ENCODE measurements at places on chromosomes 2 and 18.

GRCh38 chr18:51654488-51655326 is 457.2 kb upstream of the MEX3C start:
- no peak for DNase-seq

DNA sequence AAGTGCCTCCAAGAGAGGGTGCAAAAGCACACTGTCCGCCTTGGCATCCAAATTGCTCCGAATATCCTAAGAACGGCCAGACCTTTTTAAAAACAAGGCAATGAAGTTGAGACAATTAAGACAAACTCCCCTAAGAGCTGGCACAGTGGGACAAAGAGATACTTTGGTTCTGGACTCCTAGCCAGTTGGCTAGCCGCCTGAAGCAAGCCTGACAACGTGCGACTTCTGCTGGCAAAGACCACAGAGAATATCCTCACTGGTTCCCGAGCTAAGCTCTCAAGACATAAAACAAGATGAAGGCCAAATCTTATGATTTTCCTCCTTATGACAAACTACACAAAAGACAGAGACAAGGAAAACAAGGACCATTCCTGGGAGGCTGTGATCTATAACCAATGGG is 32.7 kb downstream of the CHRNA1 start:
- no peak for DNase-seq

DNA sequence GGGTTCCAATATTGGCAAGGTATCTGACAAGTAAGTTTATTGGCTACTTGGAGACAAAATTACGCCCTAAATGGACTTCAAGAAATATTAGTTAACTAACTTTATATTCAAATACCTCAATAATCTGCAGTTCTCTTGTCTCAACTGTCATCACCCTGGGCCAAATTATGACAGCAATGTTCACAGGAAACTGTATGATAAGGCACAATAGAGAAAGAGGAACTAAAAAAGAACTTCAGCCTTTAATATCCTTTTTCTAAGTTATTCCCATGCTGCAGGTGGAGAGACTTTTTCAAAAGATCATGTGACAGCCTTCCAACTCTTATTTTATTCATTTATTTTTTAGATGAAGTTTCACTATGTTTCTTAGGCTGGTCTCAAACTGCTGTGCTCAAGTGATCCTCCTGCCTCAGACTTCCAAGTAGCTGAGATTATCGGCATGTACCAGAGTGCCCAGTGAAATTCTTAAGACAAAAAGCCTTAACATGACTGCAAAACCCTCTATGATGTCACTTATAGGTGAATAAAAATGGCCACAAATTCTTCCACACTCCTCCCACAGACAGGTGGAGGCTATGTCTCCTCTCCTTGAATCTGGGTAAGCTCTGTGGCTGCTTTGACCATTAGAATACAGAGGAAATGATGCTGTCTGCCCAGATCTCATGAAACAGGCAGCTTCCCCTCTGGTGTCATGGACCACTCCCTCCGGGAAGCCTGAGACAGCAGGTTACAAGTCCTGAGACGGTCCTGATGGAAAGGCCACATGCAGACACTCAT is 211.0 kb downstream of the TGIF1 start:
- no peak for DNase-seq

DNA sequence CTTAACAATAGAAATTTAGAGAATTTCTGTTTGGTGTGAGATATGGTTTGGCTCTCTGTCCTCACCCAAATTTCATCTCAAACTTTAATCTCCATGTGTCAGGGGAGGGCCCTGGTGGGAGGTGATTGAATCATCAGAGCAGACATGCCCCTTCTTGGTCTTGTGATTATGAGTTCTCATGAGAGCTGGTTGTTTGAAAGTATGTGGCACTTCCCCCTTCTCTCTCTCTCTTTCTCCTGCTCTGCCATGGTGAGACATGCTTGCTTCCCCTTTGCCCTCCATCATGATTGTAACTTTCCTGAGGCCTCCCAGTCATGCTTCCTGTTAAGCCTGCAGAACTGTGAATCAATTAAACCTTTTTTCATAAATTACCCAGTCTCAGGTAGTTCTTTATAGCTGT is 524.7 kb upstream of the ACVR2A start:
- DNase-seq = no peak

DNA sequence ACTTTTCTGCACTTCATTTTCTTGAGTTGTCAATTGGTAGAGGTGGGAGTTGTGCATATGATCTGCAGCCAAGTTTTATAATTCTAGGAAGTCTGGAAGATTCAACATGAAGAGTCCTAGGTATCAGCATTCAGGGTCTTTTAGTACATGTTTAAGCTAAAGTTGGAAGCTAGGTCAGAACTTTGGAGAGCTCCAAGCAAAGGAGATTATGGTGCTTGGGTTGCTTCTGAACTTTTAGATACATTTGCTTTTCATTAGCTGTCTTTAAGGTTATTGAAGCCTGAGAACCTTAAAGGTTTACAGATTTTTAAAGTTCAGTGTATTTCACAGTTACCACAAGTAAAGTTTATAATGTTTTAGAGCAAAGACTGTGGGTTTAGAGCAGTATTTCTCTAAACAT is 85.5 kb downstream of the EPC2 start:
- DNase-seq = peak; percentile 6

DNA sequence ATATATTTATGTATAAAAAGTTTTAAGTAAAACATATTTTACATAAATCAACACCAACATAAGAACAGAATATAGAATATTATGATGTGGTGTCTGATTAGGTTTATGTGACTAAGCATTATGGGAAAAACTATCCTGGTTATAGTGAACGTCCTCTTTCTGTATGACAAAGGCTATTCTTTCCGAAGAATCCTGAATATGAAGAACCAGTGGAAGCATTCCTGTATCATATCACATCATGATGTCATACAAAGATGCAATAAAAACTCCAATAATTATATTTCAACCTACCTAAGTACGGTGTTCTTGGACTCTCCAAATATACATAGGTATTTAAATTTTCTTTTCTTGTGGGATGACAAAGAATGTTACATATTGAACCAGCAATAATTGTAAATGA is 37.5 kb upstream of the HDAC4 start:
- DNase-seq = no peak

GRCh38 chr18:47970664-47971531 is 40.4 kb upstream of the SMAD2 start:
- DNase-seq = no peak

- no peak for DNase-seq
Measured at GRCh38 chr18:26639149-26639548, 90.8 kb upstream of the KCTD1 start.

DNA sequence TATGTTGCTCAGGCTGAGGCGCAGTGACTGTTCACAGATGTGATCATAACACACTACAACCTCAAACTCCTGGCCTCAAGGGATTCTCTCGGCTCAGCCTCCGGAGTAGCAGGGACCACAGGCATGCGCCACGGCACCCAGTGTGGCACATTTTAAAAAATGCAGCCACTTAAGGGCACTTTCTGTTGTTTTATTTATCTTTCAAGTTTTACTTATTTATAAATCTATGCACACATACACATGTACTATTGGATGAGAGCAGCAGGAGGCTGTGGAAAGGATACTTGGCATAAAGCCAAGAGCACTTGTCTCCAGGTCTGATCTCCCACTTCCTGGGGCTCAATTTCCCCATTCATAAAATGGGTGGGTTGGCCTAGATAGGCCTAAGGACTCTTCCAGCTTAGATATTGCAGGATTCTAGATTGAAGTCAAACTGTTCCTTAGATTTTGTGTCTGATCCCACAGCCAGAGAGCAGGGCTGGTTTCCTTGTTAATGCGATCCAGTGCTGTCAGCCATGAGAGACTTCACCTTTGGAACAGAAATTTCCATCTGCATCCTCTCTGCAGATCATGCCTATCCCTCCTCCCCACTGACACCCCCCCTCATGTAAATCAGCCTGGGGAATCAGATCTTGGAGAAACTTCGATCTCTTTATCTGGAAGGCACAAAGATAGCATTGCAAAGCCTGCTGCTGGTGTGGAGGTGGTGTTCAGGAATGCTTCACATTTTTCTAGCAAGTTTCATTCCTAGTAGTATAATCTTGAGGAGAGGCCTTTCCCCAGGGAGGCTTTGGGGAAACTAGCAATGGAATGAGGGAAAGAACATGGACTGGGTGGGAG is 24.7 kb downstream of the PCBP1 start:
- DNase-seq = peak; percentile 66
